ENCODE measurements at places on chromosomes 7 and 10. TPM values are rescaled to one million over a fixed set of nuclear protein-coding genes. Genes with fewer than 3 reads are reported as not detected.

The HTRA1 gene
- 68.1 TPM for total RNA-seq

The CHAT gene
- total RNA-seq: not detected

The CUBN gene
- 2.0 TPM for total RNA-seq

The ZNF800 gene
- total RNA-seq: 13.4 TPM

The FAM25A gene
- total RNA-seq: not detected

The DBNL gene
- 197 TPM for total RNA-seq

The DLG5 gene
- total RNA-seq: 10.2 TPM

The SLC16A9 gene
- not detected for total RNA-seq

The DYDC2 gene
- not detected for total RNA-seq

The SH2D4B gene
- total RNA-seq: under 0.01 TPM

The SPDYE3 gene
- not detected for total RNA-seq

The MSMB gene
- total RNA-seq: not detected

The OR2A7 gene
- total RNA-seq: 0.07 TPM
